Activated T-helper 1 cell treated with anti-CD3 and anti-CD28 coated beads, Interleukin-12 subunit alpha, Interleukin-12 subunit beta, Interleukin-2, Interleukin-4 antibody, amounts not matched to agents 30 ng/mL and 10 ng/mL and 1 ng/mL, durations not matched to agents 14 hours and 24 hours and 36 hours (primary cell): ENCODE measurements at places on chromosomes 5 and 9.

DNA sequence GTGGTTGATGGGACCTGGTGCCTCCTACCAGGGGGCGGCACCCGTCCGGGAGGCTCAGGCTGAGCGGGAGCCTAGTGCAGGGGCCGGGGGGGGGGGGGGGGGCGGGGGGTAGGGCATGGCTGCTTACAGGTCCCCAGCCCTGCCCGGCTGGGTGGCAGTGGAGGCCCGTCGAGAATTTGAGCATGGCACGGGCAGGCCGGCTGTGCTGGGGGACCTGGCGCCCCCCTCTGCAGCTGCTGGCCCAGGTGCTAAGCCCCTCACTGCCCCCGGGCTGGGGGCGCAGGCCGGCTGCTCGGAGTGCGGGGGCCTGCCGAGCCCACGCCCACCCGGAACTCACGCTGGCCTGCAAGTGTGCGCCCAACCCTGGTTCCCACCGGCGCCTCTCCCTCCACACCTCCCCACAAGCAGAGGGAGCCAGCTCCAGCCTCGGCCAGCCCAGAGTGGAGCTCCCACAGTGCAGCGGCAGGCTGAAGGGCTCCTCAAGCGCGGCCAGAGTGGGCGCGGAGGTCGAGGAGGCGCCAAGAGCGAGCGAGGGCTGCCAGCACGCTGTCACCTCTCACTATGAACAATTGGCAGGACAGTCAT is 77.7 kb downstream of the LMNB1 start:
- H3K27me3 ChIP-seq: no peaks in the 10 kb centered on the region
- peaks cover 40% of the 10 kb centered on the region for H3K4me1 ChIP-seq

GRCh38 chr5:8366266-8366665 is 497.3 kb downstream of the MTRR start:
- H3K27me3 ChIP-seq: no peaks in the 10 kb centered on the region
- H3K36me3 ChIP-seq: no peaks in the 10 kb centered on the region
- H3K27ac ChIP-seq: no peak overlapping the region

DNA sequence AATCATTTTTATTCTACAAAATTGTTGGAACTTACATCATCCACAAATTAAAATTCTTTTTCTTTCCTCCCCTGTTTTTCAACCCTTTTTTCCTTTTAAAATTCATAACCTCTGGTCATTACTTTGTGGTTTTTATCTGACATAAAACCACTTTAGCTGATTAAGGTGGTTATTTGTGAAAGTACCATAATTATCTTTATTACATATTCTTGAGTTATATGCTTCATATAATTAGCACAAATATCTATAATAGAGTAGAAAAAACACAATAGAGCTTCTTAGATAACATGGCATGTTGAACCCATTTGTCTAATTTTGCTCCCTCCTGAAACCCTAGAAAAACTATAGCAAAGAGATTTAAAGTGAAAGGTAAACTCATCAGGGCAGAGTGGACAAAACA is 22.9 kb upstream of the PPIC start:
- no peaks in the 10 kb centered on the region for H3K36me3 ChIP-seq
- H3K27me3 ChIP-seq: peaks cover 3% of the 10 kb centered on the region
- H3K4me1 ChIP-seq: no peaks in the 10 kb centered on the region
- no peak overlapping the region for H3K4me3 ChIP-seq
- H3K27ac ChIP-seq: no peak overlapping the region
- no peak for DNase-seq

GRCh38 chr5:132267931-132268768 is 10.7 kb downstream of the PDLIM4 start:
- H3K4me1 ChIP-seq: peaks cover 18% of the 10 kb centered on the region
- no peak overlapping the region for H3K27ac ChIP-seq
- DNase-seq: no peak
- H3K36me3 ChIP-seq: no peaks in the 10 kb centered on the region
- peaks cover 3% of the 10 kb centered on the region for H3K27me3 ChIP-seq
- no peak overlapping the region for H3K4me3 ChIP-seq

DNA sequence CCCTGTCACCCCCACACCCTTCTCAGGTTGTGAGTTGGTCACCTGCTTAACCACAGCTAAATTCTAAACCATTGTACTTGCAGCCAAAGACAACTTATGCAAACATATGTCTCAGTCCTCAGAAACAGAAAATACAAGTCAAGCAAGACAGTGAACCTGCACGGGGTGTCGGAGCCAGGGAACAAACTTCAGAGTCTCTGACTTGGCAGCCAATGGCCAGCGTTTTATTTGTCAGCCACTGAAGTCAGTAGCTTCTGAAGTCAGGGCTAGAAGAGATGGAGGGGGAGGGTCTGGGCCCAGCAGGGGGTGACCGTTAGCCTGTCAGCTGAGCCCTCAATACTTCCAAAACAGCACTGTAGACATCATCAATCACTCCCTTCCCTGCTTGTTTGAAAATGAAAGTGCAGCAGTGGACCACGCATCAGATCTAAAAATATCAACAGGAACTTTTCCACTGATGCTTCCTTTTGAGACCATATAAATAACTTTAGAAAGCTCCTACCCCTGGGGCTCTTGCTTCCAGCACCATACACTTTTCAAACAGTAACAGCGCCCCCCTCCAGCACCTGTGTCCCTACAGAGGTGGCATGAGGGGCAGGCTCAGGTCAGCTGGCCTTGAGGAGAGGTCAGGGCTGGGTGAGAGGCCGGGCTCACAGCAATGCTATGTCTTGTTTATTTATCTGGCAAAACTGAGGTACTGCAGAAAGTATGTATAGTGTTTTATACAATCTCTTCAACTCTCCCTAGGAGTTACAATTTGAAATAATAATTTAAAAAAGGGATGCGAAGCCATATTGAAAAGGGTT is 142.5 kb downstream of the ACER2 start:
- no peak for DNase-seq
- H3K4me1 ChIP-seq: no peaks in the 10 kb centered on the region
- no peaks in the 10 kb centered on the region for H3K27me3 ChIP-seq
- no peak overlapping the region for H3K27ac ChIP-seq

- H3K27me3 ChIP-seq: no peaks in the 10 kb centered on the region
- DNase-seq: no peak
- no peak overlapping the region for H3K27ac ChIP-seq
- H3K4me1 ChIP-seq: peaks cover 32% of the 10 kb centered on the region
- H3K4me3 ChIP-seq: no peak overlapping the region
- peaks cover 38% of the 10 kb centered on the region for H3K36me3 ChIP-seq
Observed at GRCh38 chr9:92299116-92299515, 5.6 kb upstream of the IARS1 start.

- H3K4me1 ChIP-seq: peaks cover 66% of the 10 kb centered on the region
- no peaks in the 10 kb centered on the region for H3K27me3 ChIP-seq
- DNase-seq: no peak
- peaks cover 50% of the 10 kb centered on the region for H3K36me3 ChIP-seq
- peak overlapping the region; percentile 68 for H3K27ac ChIP-seq
Observed at GRCh38 chr9:98081477-98082219, 25.1 kb downstream of the NANS start.

- H3K36me3 ChIP-seq: peaks cover 8% of the 10 kb centered on the region
- peaks cover 1% of the 10 kb centered on the region for H3K27me3 ChIP-seq
- peaks cover 22% of the 10 kb centered on the region for H3K4me1 ChIP-seq
- H3K27ac ChIP-seq: peak overlapping the region; percentile 98
- peak; percentile 98 for DNase-seq
- peak overlapping the region; percentile 83 for H3K4me3 ChIP-seq
Observed at GRCh38 chr9:129413537-129414376, 207.1 kb downstream of the C9orf50 start.

- H3K4me1 ChIP-seq: no peaks in the 10 kb centered on the region
- no peaks in the 10 kb centered on the region for H3K36me3 ChIP-seq
- no peak overlapping the region for H3K4me3 ChIP-seq
- no peak for DNase-seq
- H3K27ac ChIP-seq: no peak overlapping the region
Observed at GRCh38 chr9:86968258-86968920, 21.1 kb upstream of the GAS1 start.

GRCh38 chr5:3131161-3131560 is 379.7 kb upstream of the IRX2 start:
- no peaks in the 10 kb centered on the region for H3K4me1 ChIP-seq
- no peaks in the 10 kb centered on the region for H3K27me3 ChIP-seq
- H3K4me3 ChIP-seq: no peak overlapping the region
- DNase-seq: no peak
- no peak overlapping the region for H3K27ac ChIP-seq
- H3K36me3 ChIP-seq: no peaks in the 10 kb centered on the region

- H3K36me3 ChIP-seq: no peaks in the 10 kb centered on the region
- no peak overlapping the region for H3K27ac ChIP-seq
- H3K4me3 ChIP-seq: no peak overlapping the region
- H3K4me1 ChIP-seq: no peaks in the 10 kb centered on the region
- DNase-seq: no peak
Observed at GRCh38 chr9:111094958-111095357, 56.7 kb upstream of the LPAR1 start.

DNA sequence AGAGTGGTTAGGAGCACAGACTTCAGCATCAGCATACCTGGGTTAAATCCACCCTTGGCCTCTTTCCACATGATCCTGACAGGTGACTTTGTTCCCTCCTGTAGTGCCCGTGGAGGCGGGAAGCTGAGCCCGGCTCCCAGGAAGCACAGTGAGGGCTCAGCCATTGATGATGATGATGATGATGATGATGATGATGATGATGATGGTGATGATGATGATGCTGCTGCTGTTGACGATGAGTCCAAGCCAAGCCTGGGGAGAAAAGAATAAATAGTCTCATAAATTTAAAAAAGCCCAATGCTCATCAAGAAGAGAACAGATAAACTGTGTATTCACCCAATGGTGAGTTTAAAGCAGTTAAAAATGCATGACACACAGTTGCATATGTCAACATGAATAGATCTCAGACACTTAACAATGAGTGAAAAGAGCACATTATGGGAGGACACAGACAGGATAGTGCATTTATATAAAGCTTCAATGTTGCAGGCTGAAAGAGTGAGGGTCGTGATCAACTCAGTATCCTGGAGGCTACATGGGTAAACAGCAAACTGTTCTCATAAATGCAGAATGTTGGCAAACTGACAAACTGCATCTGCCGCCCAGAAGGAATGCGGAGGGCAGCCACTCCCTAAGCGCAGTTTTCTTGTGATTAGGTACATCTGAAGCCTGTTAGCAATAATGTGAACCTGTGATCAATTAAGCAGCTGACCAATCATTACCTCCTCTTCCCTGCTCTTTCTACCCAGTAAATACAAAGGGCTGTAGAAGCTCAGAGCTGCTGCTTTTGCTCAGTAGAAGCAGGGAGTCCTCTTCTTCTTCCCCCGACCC is 11.7 kb upstream of the CFAP157 start:
- H3K4me3 ChIP-seq: no peak overlapping the region
- no peak for DNase-seq
- no peak overlapping the region for H3K27ac ChIP-seq
- H3K27me3 ChIP-seq: no peaks in the 10 kb centered on the region

GRCh38 chr5:135439231-135440205 is 7.6 kb downstream of the DCANP1 start:
- peaks cover 7% of the 10 kb centered on the region for H3K27me3 ChIP-seq
- H3K4me3 ChIP-seq: no peak overlapping the region
- no peak for DNase-seq
- H3K4me1 ChIP-seq: no peaks in the 10 kb centered on the region
- H3K36me3 ChIP-seq: no peaks in the 10 kb centered on the region
